ENCODE measurements at places on chromosomes 7 and 10.

DNA sequence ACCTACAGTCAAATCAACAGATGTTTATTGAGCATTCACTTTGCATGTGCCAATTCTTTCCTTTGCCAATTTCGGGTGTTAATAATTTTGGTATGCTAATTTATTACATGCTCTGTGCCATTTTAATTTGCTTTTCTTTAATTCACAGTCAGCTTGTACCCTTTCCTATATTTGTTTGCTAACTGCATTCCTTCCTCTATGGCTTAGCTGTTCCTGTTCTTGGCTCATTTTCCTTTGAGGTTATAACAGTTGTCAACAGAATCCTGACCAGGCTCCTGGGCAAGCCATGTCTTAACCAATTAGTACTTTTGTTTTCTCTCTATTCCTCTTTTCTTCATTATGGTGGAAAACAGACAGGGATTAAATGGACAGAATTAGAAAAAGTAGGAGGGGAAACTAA is 73.6 kb upstream of the RPA3 start:
- DNase-seq = no peak

DNA sequence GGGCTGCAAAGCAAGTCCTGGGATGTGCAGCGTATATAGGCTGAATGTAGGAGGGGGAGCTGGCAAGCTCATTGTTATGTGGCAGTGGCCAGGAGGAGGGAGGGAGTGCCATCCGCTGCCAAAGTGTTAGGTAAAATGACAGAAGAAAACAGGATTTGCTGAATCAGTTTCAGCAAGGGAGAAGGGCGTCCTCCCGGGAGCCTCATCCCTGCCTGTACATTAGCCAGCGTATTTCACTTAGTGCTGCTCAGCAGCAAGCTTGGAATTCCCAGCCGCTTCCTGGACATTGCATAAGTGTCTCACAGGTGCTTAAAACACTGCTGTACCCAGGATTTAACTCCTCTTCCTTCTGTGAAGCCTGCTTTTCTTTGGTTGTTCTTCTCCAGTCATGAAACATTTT is 2.5 kb downstream of the NIPSNAP2 start:
- no peak for DNase-seq

DNA sequence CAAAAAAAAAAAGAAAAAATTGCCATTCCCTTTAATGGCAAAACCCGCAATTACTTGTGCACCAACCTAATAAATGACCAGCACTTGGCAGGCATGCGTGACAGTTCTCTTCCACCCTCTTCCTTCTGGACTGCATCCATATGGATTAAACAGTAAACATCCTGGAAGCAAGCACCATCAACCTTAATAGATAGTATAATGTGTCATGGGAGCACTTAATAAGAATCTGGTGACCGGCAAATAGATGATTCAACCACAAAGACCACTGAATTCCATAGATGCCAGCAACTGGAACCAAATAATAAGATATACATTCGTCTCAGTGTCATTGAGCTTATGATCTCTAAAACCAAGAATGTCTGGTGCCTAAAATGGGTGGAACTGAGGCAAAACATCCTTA is 610.2 kb downstream of the CALN1 start:
- DNase-seq = no peak

- DNase-seq = no peak
These were observed 51.1 kb upstream of the PPP1R3C start for GRCh38 chr10:91683975-91684374.

- DNase-seq = no peak
These were observed 106.7 kb downstream of the TES start for GRCh38 chr7:116316838-116317628.

DNA sequence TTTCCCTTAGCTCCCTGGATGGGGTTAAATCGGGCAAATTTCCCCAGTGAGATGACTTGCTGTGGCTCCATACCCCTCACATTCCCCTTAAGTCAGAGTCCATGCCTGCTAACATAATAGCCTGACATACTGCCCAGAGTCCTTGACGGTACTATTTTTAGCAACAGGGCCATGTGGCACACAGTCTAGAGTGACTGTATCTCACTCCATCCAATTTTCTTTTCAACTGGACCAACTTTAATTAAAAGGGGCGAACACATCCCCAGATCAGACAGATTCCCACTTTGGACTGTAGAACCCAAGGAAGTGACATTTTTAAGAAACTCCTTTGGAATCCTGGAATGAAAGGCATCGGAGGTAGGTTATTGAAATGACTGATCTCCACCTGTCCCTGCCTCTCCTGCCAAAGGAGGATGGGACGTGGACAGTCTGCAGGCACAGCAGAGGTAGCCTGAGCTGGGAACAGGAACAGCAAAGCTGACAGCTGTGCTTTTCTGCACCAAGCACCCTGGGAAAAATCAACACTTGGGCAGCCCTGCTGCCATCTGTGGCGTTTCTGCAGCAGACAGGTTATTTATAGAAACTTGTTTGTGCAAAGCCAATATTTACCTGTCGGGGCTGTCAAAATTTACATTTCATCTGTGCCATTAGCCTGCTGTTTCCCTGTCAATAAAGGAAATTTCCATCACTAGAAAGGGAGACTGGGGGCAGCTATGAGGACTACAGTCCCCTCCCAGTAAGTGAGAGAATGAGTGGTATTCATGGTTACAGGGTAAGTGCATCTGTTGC is 221.5 kb upstream of the AOAH start:
- no peak for DNase-seq

GRCh38 chr10:102163342-102163989 is 11.3 kb downstream of the NOLC1 start:
- DNase-seq = peak; percentile 21
